ENCODE measurements at places on chromosomes 5 and 9.

- peak; percentile 21 for DNase-seq
Observed at GRCh38 chr9:21317956-21318923, 13.1 kb upstream of the IFNA5 start.

DNA sequence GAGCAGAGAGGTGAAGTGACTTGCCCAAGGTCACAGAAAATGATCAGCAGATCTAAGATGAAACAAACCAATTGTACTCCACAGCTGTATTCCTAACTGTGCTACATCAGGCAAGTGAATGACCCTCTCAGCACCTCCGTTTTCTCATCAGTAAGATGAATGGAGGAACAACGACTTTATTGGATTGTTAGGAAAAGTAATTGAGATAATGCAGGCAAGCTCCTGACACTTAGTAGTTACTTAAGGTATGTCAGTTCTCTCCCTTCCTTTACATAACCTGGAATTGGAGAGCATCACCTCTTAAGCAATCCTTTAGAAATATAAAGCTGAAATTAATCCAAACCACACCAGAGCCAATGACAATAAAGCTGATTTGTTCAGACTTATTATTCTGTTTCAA lies 451.2 kb upstream of the CD180 start:
- no peak for DNase-seq

DNA sequence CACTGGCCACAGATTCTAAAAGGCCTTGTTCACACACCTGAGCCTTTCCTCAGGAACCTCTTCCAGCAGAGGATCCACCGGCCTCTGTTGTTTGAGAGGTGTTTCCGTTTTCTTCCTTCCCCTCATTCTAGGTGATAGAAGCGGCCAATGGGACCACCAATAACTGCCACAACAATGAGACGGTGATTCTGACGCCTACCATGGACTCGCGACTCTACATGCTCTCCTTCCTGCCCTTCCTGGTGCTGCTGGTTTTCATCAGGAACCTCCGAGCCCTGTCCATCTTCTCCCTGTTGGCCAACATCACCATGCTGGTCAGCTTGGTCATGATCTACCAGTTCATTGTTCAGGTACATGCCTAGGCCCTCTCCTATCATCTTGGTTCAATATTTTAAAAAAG lies 20.2 kb downstream of the SLC36A1 start:
- DNase-seq: no peak

DNA sequence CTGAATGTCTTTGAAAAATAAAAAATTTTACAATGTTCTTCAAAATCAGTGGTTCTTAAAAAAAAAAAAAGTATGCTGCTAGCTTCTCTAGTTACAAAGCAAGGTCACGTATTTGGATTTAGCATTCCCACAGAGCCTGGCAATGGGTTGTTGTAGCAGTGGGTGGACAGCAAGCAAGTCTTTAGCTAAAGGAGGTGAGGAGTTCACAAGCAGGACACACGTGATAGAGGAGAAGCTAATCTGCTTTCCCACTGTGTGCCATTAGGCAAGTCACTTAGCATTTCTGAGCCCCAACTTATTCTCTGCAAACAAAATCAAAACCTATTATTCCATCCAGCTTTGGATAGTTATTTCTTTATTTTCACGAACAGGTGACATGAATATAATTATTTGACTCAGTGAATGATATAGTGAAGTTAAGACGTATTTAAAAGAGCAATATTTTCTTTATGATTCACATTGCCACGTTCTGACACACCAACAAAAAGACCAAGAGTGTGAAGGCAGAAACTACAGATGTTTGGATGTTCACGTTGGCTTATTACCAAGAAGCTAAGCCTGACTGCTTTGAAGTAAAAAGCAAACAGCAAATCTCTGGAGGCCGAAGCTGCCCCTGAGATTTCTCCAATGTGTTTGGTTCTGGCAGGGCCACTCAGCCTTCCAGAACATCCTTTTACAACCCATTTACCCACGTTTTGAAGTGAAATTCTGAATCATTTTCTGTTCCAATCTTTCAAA lies 612.1 kb upstream of the CDH6 start:
- DNase-seq: no peak

- DNase-seq: peak; percentile 83
Observed at GRCh38 chr9:135797507-135798262, 95.7 kb downstream of the KCNT1 start.

DNA sequence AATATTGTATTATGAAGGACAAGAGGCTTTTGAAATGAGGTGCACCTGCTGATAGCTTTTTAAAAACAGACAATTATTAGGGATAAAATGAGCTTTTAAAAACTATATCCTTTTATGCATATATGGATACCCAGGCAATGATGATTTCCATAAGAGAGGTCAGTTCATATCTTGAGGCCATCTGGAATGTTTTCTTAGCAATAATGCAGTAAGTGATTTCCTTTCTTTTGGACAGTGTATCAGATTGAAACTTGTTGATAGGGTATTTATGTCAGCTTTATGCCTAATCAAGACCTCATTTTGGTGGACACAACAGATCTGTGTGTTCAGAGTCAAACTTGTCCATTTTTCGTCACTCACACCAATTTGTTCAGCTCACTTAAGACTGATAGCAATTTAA lies 413.5 kb upstream of the WWC1 start:
- no peak for DNase-seq

DNA sequence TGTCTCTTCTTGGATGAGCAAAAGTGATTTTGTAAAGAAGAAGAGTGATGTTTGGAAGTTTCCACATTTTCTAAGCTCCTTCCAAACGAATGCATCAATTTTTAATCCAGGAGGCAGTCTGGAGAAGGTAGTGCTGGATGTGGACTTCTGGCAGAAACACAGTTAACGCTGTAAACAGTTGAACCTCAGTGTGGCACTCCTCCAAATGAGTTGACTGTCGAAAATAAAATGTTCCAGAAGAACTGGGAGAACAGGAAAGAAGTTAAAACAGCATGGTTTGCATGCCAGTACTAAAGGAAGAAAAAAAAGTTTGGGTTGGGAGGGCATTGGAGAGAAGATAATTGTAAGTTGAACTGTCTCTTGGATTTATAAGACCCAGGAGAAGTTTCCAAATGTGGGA lies 6.5 kb downstream of the ZNF462 start:
- DNase-seq: no peak

DNA sequence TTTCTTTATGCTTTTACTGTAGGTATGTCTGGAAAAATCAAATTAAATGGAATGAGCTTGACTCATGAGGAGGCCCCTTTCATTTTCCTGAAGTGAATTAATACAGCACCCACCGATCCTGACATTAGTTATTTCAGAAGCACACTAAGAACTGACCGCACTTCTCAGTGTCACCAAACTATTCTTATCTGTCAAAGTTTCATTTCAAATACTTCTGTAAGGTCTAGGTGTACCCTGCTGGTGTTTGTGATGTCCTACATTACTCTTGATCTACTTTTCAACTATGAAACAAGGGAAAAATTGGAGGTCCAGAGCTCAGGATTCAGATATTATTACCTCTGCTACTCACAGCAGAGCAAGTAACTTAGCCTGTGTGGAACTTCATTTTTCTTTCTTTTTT lies 1.8 kb upstream of the TEK start:
- no peak for DNase-seq

DNA sequence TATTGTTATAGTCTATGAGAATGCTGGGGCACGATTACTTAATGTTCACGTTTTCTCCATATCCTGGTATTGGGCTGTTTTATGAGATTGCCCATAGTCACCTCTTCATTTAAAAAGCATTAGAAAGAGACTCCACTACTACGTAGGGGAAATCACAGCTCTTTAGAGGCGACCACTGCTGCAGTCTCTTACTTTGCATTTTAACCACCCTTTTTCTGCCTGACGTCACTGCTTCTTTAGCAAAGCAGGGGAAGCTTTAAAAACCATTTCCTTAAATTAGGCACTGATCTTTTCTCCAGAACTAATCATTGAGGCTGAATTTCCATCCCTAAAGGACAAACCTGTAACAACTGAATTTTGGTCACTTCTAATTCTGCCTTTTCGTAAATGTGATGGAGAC lies 38.9 kb downstream of the ZNF608 start:
- peak; percentile 54 for DNase-seq

DNA sequence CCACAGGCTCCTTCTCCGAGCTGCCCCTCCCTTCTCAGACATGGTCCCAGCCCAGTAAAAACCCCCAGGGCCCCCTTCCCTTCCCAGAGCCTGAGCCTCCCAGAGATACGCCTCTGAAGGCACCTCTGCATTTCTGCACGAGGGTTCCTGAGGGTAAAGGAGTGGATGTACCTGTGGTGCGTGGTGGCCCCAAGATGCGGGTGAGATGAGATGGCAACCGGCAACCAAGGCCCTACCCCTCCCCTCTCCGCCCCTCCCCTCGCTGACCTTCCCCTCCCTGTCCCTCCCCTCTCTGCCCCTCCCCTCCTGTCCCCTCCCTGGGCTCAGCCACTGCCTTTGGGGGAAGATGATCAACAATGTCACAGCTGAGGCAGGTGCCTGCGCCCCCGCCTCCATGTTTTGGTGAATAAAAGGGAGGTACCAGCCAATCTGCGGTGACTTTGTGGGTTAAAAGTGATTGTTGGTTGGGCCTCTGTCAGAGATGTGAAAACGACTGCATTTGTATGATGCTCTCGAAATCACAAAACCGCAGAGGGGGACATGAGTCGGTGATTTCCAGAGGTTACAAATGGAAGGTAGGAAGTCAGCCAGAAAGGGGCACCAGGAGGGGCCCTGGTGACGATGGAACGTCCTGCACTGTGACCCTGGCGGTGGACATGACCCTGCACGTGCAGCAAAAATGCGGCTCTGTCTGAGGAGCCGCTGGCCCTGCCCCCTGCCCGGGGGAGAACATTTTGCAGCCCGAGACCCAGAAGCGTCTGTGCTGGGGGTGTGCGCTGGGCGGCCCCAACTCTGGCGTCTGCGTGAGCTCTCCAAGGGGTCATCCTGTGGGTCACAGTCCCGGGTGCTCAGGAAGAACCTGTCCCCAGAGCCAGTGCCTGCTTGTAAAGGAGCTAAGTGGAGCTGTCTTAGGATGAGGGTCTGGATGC lies 3.7 kb downstream of the LCN9 start:
- peak; percentile 22 for DNase-seq

DNA sequence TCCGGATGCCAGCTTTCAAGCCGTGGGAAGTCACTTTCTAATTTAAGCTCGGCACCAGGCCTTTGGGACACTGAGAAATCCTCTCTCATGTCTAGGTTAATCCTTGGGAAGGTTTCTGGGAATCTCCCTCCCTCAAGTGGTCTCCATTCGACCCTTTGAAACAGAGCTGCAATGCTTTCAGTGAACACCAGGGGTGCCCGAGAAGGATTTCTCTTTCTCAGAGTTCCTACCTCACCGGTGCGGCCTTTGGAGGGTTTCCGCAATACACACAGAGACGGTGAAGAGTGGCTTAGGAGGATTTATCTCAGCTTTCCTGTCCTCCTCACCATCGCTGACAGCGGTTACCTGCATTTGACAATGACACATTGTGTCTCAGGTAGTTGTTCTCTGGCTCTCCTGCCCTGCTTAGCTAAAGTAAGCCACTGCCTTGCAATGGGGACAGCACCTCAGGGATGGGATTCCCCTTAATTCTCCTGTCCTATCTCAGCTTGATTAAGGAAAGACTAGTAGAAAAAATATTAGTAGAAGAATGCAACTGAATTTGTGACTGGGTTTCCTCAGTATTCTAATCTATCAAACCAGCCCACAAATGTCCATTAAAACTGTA lies 180.6 kb downstream of the GABRG2 start:
- no peak for DNase-seq

GRCh38 chr5:126066836-126067235 lies 356.4 kb upstream of the GRAMD2B start:
- DNase-seq: no peak

DNA sequence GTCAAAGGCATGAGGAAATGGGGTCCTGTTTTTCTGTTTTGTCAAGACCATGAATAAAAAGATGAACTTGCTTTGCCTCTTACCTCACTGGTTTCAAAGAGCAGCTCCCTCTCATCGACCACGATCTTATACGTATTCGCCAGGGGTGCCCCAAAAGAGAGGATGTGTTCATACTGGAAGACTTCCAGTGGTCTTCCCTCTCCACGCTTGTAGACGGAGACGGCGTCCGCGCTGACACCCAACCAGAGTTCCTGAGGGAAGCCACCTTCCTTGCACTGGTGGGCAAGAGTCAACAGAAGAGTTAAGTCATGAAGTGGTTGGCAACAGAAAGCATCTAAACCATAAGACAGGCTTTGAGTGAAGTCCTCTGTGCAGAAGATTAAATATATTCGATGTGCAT lies 51.4 kb upstream of the RETREG1 start:
- DNase-seq: no peak

DNA sequence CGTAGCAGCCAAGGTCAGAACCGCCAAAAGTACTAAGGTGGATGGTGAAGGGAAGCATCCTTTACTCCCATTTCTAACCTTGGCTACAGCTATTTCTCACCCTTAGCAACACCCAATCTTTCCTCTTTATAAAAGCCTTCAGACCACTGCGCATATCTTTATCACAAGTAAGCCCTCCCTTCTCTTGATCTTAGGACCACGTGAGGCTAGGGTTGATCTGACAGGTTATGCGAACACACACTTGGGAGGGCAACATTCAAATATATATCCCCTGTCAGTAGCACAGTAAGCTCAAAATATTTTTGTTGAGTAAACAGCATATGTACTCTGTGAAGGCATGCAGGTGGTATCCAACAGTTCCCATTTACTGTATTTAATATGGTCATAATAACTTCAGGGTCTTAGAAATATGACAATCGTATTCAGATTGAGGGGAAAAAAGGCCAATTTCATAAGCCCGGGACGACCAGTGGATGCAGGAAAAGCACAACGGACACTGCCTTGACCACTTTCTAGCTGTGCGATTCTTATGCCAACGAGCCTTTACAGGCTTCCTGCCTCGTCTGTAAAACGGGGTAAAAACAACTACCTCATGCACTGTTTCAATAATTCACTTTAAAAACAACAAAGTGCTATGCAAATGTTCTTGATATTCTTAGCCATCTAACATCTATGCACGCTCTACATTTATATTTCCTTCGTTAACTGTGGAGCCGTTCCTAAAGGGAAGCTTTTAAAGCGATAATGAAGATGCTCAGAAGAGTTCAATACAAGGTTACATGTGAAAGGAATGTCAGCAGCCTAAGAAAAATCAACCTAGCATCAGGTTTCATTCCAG lies 1.3 kb downstream of the ARSB start:
- DNase-seq: peak; percentile 40

DNA sequence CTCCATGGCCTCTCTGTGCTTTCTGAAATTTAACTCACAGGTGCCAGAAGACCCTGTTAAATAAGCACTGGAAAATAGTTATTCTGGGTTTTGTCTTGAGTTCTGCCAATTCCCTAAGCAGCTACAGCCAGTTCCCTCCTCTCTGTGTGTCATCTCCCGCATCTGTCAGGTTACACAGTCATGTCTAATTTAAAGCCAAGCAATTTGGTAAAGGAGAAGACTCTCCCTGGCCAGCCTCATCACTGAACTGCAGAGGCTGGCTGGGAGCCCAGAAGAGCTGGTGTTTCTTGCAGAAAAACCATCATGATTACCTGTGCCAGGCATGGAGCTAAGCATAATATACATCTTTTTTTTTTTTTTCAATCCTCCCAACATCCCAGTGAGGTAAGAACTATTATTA lies 141.3 kb upstream of the ZNF366 start:
- no peak for DNase-seq
